ENCODE measurements at places on chromosomes 4 and X.

DNA sequence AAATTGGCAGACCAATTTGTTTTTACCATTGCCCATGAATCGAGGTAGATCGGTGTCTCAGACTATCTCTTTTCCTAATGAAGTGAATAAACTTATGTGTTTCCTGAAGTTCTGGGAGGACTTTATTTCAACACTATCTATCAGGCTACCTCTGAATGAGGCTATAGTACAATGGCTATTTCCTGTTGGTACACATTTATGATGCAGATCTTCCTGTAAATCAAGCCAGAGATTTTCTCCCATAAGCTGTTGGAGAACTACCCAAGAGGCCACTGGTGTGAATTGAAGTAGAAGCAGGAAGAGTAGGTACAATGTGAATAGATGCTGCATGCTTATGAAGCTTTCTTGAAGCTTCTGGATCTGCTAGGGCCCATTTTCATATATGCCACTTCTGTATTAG lies 16.0 kb downstream of the TXK start:
- DNase-seq, result no peak

- no peak for DNase-seq
Observed at GRCh38 chr4:77453911-77454310, 151.7 kb upstream of the CXCL13 start.

DNA sequence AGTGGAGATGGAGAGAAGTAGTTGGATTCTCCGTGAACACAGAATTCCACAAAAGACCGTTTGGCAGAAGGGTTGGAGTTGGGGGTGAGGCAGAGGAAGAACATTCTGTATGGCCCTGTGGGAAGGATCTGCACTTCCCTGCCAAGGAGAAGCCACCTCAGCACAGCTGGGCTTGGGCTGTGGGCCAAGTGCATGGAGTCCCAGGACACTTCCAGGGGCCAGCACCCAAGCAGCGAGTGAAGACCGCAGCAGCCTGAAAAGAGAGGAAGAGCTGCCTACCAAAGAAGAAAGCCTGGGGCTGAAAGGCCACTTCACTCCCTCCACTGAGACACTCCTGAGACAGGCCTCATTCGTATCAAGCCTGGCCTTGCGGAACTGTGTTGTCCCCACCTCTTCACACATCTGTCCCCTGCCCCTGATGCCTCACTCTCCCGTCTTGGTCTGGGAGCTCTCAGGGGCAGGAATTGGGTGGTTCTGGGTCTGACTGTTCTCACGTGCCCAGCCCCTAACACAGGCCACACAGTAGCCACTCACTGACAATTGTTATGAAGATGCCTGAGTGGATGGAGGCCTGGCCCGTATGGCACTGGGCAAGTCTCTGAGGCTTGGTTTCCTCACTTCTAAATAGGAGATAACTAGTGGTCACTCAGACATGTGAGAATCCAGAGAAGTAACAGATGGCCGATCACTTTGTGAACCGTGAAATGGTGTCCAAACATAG lies 3.3 kb upstream of the AWAT2 start:
- DNase-seq, result no peak

- DNase-seq, result no peak
Observed at GRCh38 chrX:138034136-138034535, 468.2 kb downstream of the ZIC3 start.

DNA sequence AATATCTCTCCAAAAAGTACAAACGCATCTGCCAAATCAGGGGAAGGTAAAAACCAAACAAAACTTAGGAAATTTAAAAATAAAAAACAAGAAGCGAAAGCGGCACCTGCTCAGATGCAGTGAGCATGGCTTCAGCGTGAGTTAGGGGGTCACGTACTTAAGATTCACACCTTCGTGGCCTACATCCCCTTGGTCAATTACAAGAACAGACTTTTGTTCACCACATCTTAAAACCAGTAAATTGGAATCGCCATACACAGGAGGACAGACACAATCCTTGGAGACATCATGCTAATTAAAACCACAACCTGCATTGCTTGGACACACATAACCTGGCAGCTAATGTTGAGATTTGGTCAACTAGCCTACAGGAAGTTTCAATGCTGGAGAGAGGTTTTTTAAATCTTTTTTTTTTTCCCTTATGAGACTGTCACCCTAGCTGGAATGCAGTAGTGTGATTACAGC lies 12.5 kb upstream of the SEL1L3 start:
- no peak for DNase-seq

- DNase-seq, result no peak
Observed at GRCh38 chr4:84809946-84810345, 156.5 kb downstream of the WDFY3 start.

GRCh38 chr4:116923389-116923788 lies 162.0 kb downstream of the TRAM1L1 start:
- DNase-seq, result no peak

DNA sequence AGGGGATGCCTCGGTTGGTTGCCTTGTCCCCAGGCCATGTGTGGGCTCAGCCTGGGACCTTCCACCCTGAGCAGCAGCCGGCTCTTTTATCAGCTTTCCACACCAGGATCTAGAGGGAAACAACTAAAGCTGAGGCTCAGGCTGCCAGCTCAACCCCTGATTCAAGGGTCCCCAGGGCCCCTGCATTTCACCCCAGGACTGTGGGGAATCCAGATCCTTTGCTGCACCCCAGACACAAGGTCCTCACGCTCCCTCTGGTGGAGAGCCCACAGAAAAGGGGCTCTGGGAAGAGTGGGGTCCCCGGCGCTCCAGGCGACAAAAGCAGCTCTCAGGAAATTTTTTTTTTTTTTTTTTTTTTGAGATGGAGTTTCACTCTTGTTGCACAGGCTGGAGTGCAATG lies 64.3 kb downstream of the ZFYVE28 start:
- no peak for DNase-seq

GRCh38 chrX:123607806-123608205 lies 125.0 kb downstream of the THOC2 start:
- no peak for DNase-seq

- no peak for DNase-seq
Observed at GRCh38 chrX:72159769-72160168, 21.8 kb upstream of the PIN4 start.

- DNase-seq, result no peak
Observed at GRCh38 chr4:743463-744211, 38.0 kb downstream of the PCGF3 start.

DNA sequence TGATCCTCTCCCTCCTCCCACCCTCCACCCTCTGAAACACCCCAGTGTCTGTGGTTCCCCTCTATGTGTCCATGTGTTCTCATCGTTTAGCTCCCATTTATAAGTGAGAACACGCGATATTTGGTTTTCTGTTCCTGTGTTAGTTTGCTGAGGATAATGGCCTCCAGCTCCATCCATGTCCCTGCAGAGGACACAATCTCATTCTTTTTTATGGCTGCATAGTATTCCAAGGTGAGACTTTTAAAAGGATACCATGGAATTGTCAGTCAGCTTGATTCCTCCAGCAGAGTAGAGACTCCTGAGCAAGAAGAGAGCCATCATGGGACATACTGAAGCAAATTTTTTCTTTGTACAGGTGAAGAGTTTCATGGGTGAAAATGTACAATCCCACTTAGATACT lies 38.8 kb upstream of the MTM1 start:
- DNase-seq, result no peak

DNA sequence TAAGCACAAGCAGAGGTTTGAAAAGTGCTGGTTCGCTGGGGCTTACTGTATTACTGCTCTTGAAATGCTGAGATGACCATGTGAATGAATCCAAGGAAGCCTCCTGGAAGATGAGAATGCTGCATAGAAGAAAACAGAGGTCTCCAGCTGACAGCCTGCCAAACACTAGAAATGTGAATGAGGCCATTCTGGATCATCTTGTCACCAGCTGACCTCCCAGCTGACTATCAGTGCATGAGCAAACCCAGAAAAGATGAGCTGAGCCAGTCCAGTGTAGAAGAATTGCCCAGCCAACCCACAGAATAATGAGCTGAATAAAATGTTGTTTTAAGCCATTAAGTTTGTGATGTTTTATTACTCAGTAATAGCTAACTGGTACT lies 49.1 kb upstream of the DYNLT3 start:
- no peak for DNase-seq

DNA sequence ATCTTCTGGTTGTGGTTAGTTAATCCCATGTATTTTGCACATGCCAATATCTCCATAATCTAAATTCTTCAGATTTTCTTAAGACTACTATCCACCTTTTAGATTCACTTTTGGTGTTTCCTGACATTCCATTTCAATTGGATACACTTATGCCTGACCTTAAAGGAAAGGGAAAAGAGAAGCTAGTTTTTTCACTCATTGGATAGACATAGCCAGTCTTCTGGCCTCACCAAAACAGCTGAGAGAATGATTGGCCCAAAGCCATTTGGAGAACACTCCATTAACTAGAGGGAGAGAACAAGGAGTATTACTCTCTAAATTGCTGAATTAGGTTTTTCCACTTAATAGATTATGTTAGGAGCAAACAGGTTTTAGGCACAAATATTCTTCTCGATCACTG lies 4.0 kb downstream of the PRPS1 start:
- no peak for DNase-seq

DNA sequence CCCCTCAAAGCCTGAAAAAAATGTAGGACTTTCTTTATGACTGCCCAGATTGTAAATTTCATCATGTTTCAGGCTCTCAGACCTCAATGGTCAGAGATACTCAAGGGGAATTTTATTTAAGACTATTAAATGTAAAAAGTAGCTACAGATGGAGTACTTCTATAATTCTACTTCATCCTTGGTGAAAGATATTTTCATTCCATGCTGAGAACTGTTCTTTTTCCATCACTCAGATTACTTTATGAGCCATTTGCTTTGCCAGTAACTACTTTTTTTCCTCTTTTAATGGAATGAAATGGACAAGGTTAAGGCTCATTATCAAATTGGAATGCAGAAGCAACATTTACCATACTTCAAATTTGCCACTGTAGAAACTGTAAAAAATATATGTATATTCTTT lies 38.0 kb upstream of the PLS3 start:
- no peak for DNase-seq

- peak; percentile 3 for DNase-seq
Observed at GRCh38 chr4:112766422-112766821, 129.5 kb downstream of the LARP7 start.

DNA sequence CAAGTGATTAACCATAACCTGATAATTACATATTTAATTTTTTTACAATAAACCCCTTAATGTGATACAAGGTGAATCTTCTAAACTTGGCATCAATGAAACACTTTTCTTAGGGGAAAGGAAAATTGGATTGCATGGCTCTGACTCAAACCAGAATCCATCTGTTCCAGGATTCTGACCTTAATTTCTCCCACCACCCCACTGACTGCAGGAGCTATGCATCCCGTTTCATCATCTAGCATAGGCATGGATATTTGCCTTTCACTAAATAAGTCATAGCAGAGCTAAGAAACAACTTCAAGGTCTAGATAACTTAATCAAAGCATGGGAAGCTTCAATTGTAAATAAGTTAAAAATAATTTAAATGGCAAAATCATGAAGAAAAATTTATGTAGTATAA lies 156.3 kb downstream of the BTC start:
- DNase-seq, result peak; percentile 8

GRCh38 chrX:120238933-120239332 lies 11.7 kb upstream of the ZBTB33 start:
- no peak for DNase-seq

DNA sequence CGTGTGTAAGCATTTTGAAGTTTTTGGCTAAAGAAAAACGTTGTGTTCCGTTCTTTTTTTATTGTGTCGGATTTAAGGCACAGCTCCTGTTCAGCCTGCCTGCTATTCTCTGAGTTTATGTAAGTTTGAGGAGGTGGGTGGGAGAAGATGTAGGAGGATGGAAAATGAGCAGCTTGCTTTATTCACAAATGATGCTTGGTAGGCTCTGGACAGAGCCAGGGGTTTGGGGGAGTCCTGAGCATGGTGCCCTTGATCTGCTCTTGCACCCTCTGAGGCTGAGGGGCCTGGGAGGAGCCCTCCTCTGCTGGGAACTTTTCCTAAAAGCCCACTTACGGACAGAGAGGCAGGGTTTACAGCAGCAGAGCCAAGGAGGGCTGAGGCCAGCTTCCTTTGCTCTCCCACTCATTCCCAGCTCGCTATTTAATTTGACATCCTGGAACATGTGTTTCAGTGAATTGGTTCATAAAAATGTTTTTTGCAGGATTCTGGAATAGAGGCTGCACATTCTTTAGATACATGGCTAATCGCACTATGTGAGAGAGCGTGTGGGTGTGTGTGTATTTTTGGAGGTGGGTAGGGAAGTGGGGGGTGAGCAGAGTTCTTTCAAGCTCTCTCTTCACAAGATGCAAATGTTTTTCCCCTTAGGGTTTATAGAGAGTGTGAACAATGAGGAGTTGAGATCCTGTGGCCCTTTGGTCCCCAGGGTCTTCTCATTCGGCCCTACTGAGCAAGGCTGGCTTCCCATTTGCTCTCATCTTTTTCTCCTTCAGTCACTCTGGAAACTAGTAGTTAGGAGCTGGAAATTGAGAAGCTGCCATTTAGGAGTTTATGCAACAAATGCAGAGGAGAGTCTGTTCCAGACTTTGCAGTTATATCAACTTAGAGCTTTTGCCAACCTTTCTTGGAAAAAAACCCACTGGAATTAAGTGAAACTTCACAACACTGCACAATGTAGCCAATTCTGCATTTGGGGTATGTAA lies 32.1 kb downstream of the TMEM131L start:
- peak; percentile 7 for DNase-seq

Measured in HCEC 1CT (cell line).